ENCODE measurements at places on chromosomes 12 and 14. TPM values are rescaled to one million over a fixed set of nuclear protein-coding genes. Genes with fewer than 3 reads are reported as not detected.

MMP19 gene
- polyA plus RNA-seq: 5.7 TPM

USP15 gene
- 19.1 TPM for polyA plus RNA-seq

OASL gene
- 0.37 TPM for polyA plus RNA-seq

PEBP1 gene
- polyA plus RNA-seq: 186 TPM

MTA1 gene
- 74.8 TPM for polyA plus RNA-seq

GALNT4 gene
- polyA plus RNA-seq: 1.4 TPM

FAM186B gene
- polyA plus RNA-seq: 0.16 TPM

APOF gene
- polyA plus RNA-seq: not detected

CCDC198 gene
- polyA plus RNA-seq: not detected

PCBP2 gene
- polyA plus RNA-seq: 368 TPM

PPP1R36 gene
- polyA plus RNA-seq: 0.08 TPM

ADCY6 gene
- 46.4 TPM for polyA plus RNA-seq

NGB gene
- polyA plus RNA-seq: not detected

FOXA1 gene
- not detected for polyA plus RNA-seq

MYF6 gene
- not detected for polyA plus RNA-seq

PKP2 gene
- 0.06 TPM for polyA plus RNA-seq

HOXC12 gene
- not detected for polyA plus RNA-seq

AQP6 gene
- 0.10 TPM for polyA plus RNA-seq

SLC17A8 gene
- not detected for polyA plus RNA-seq

KRT79 gene
- polyA plus RNA-seq: not detected

TMEM30B gene
- 0.15 TPM for polyA plus RNA-seq

OAS1 gene
- polyA plus RNA-seq: 1.3 TPM

PZP gene
- not detected for polyA plus RNA-seq

SOX5 gene
- 0.21 TPM for polyA plus RNA-seq

PRKCH gene
- polyA plus RNA-seq: 4.2 TPM

LRTM2 gene
- not detected for polyA plus RNA-seq

ZNF385A gene
- polyA plus RNA-seq: 2.6 TPM

KCNC2 gene
- not detected for polyA plus RNA-seq

TRHDE gene
- 1.1 TPM for polyA plus RNA-seq

PAX9 gene
- polyA plus RNA-seq: not detected

GLIPR1L1 gene
- polyA plus RNA-seq: not detected

CCDC197 gene
- polyA plus RNA-seq: not detected

CSRNP2 gene
- polyA plus RNA-seq: 18.7 TPM

ANO2 gene
- polyA plus RNA-seq: not detected

FOXN3 gene
- polyA plus RNA-seq: 9.8 TPM

NAB2 gene
- polyA plus RNA-seq: 24.9 TPM

RD3L gene
- not detected for polyA plus RNA-seq

ITGA5 gene
- polyA plus RNA-seq: 35.0 TPM

RNU6-7 gene
- polyA plus RNA-seq: not detected

IAPP gene
- polyA plus RNA-seq: not detected

LTB4R2 gene
- 8.2 TPM for polyA plus RNA-seq

CCDC88C gene
- polyA plus RNA-seq: 0.39 TPM

ENTPD5 gene
- 8.0 TPM for polyA plus RNA-seq

DPPA3 gene
- not detected for polyA plus RNA-seq

SYNE3 gene
- polyA plus RNA-seq: 1.8 TPM

NEDD8 gene
- polyA plus RNA-seq: 465 TPM

CCDC177 gene
- polyA plus RNA-seq: not detected

TBX3 gene
- 10.2 TPM for polyA plus RNA-seq

LRRK2 gene
- polyA plus RNA-seq: 0.08 TPM

IKZF4 gene
- polyA plus RNA-seq: 2.0 TPM

CDK2 gene
- 34.7 TPM for polyA plus RNA-seq

EDDM3A gene
- not detected for polyA plus RNA-seq

PCED1B gene
- polyA plus RNA-seq: 0.21 TPM

EID3 gene
- polyA plus RNA-seq: 0.75 TPM

FIGNL2 gene
- 0.05 TPM for polyA plus RNA-seq

EEF1AKMT3 gene
- 10.8 TPM for polyA plus RNA-seq

TMEM233 gene
- polyA plus RNA-seq: 2.6 TPM

RDH12 gene
- not detected for polyA plus RNA-seq

HHIPL1 gene
- polyA plus RNA-seq: 0.02 TPM
